GM12878 (cell line): ENCODE measurements at places on chromosomes 11 and 22. TPM values are rescaled to one million over a fixed set of nuclear protein-coding genes. Genes with fewer than 3 reads are reported as not detected.

- peak; percentile 4 for DNase-seq
- H3K36me3 ChIP-seq, result peaks cover 4% of the 10 kb centered on the region
- no peaks in the 10 kb centered on the region for H3K27me3 ChIP-seq
- H3K27ac ChIP-seq, result no peak overlapping the region; the same call in 1 of the 2 replicates
These were observed 51.4 kb upstream of the ACAT1 start for GRCh38 chr11:108069947-108070346.

GRCh38 chr11:6630632-6631291 lies 11.5 kb upstream of the TPP1 start:
- no peak overlapping the region for H3K4me3 ChIP-seq
- peaks cover 9% of the 10 kb centered on the region for H3K4me1 ChIP-seq
- no peaks in the 10 kb centered on the region for H3K27me3 ChIP-seq
- no peaks in the 10 kb centered on the region for H3K36me3 ChIP-seq
- H3K27ac ChIP-seq, result no peak overlapping the region

HORMAD2 gene
- not detected in 2 replicates for total RNA-seq

OTUB1 gene
- total RNA-seq, result 95.0 and 96.9 TPM in 2 replicates

NNMT gene
- total RNA-seq, result not detected in 2 replicates

DNA sequence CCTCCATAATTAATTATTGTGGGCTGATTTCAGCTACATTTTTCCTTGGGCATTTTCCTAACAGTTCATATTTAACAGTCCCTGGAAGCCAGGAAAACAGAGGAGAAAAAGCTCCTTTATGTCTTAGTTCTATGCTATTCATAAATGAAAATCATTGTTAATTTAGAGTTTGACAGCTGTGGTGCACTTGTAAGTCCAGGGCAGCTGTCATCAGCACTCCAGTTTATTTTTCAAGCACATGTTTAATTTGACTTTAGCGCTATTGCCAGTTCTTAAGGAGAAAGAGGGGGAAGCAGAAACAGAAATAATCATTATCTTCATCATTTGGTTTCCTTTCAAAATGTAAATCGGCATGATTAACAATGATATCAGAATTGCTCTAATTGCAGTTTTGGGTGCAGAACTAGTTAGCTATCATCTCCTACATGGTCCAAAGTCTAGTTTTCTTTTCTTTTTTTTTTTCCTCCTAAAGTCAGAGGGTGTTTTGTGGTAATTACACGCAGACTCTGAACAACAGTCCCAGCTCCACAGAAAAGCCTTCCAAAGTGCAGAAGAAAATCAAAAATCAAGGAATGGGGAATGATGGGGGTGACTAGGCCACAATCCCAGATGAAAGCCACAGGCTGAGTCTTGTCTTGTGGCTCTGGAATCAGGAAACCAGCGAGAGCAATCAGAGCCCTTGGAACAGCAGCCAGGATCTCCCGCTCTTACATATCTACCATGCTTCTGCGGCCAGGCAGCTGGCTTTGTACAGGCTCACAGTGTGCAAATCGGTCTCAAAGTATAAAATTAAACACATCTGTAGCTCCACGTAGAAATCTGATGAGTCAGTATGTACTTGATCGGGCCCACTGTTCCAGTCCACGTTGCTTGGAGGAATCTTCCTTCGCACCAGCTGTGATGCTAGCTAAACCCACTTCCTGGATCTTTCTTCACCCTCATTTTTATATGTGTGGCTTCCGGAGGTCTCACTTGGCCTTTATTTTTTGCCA lies 91.9 kb downstream of the SPON1 start:
- H3K4me3 ChIP-seq, result no peak overlapping the region
- no peak overlapping the region for H3K27ac ChIP-seq
- no peaks in the 10 kb centered on the region for H3K36me3 ChIP-seq
- no peaks in the 10 kb centered on the region for H3K27me3 ChIP-seq

DNA sequence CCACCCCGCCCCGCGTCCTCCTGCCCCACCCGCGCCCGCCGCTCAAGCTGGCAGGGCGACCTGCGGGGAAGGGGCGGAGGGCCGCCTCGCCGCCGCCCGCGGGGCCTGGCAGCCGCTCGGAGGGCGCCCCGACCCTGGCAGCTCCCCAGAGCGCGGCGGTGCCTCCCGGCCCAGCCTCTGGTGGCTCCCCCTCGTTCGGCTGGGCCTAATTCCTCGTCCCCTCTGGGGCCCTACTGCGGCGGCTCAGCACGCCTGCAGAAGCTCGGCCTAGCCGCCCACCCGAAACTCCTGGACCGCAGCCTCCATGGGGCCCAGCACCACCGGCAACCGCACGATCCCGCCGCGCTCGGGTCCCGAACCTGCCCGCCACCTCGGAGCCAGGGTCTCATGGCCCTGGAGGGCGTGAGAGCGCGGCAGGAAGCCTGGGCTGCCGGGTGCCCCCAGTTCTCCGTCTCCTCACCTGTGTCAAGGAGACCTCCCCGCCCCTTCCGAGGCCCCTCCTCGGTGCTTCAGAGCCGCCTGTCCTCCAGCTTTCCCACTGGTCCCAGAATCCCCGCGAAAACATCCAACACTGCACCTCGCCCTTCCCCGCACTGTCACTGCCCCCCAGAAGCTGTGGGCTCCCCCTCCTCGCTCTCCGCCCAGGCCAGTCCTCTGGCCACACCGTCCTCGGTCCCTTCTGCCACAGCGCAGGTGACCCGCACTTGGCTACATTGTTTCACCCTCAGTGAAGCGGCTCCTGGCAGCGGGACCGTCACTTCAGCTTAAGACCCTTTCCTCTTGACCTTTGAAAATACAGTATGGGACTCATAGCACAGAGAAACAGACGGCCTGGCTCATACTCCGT lies 613 bp upstream of the GSC2 start:
- H3K4me1 ChIP-seq, result no peaks in the 10 kb centered on the region
- H3K4me3 ChIP-seq, result no peak overlapping the region
- H3K27ac ChIP-seq, result no peak overlapping the region
- DNase-seq, result no peak

- H3K36me3 ChIP-seq, result no peaks in the 10 kb centered on the region
- H3K27me3 ChIP-seq, result peaks cover 6% of the 10 kb centered on the region
- no peak overlapping the region for H3K4me3 ChIP-seq
- no peaks in the 10 kb centered on the region for H3K4me1 ChIP-seq
These were observed 3.7 kb upstream of the SPON1 start for GRCh38 chr11:13958641-13959400.

DNA sequence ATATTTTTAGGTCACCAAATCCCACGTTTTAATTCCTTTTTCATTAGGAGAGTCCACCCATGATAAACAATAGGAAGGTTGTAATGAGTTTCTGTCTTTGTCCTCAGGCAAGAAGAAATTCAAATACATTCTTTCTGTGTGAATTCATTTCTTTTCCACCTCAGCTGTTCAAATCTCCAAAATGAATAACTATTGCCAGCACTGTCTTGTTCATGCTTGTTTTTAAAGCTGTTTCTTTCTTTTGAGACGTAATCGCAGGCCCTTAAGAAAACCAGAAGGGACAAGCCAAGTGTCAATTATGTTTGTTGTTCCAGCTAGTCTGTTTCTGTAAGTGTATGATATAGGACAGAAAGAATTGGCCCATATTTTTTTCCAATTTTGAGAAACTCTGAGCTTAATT lies 20.2 kb downstream of the MMP27 start:
- no peak for DNase-seq
- no peaks in the 10 kb centered on the region for H3K4me1 ChIP-seq
- no peaks in the 10 kb centered on the region for H3K27me3 ChIP-seq
- H3K36me3 ChIP-seq, result no peaks in the 10 kb centered on the region
- no peak overlapping the region for H3K27ac ChIP-seq

DNA sequence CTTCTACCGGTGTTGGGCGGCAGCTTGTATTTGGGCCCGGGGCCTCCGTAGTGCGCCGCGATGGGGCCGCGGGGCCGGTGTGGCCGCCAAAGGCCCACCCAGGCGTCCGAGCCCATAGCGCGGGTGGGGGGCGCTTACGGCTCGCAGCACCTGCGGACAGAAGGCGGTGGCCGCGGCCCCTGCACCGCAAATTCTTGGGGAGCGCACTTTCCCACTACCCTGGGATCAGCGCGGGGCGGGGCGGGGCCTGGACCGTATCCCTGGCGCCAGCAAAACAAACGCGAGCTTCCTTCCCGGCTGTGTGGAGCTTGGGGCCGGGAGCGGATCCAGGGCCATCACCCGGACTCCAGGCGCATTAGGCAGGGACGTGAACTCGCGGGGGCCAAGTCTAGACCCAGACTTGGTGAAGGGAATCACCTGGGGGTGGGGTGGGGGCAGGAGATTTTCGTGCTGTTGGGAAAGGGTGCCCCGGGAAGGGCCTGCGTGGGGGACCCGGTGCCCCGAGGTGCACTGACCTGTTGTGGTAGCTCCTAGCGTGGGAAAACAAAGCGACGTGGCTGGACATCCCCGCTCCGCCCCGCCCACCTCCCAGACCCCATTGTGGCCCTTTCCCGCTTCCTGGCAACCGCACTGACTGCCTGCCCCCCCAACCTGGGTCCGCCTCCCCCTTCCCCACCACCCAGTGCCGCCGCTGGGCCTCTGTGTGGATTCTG lies 2.3 kb upstream of the TYMP start:
- H3K4me1 ChIP-seq, result peaks cover 44% of the 10 kb centered on the region
- peak overlapping the region; percentile 100 for H3K27ac ChIP-seq
- H3K4me3 ChIP-seq, result peak overlapping the region; percentile 78
- DNase-seq, result no peak
- H3K27me3 ChIP-seq, result no peaks in the 10 kb centered on the region
- H3K36me3 ChIP-seq, result no peaks in the 10 kb centered on the region; the same call in 1 of the 2 replicates

GLYAT gene
- total RNA-seq, result 0.18 TPM in 1 of 2 replicates, not detected in the other

DNA sequence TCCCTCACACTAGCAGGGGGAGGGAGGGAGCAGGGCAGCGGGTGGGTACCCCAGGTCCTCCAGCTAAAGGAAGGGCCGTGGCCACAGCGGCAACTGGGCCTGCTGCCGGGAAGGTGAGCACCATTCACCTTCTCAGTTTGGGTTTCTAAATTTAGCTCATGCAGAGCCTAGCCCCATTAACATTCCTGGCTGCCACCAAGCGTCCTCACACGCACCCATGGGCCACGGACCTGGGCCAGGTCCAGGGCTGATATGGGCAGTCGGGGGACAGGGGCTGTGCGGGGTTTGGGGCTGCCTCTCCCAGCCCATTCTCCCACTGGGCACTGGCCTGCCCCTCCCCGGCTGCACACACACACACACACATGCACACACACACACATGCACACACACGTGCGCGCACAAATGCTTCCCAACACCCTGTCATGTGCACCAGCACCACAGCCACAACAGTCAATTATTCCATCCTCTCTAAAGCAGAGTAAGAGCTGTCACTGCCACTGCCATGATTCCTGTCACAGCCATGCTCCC lies 28.7 kb downstream of the SYT7 start:
- DNase-seq, result no peak
- peaks cover 6% of the 10 kb centered on the region for H3K27me3 ChIP-seq
- no peak overlapping the region for H3K27ac ChIP-seq
- H3K4me3 ChIP-seq, result no peak overlapping the region

- no peaks in the 10 kb centered on the region for H3K4me1 ChIP-seq
- no peaks in the 10 kb centered on the region for H3K36me3 ChIP-seq
These were observed 66.0 kb upstream of the KIRREL3 start for GRCh38 chr11:127066401-127067090.

DNA sequence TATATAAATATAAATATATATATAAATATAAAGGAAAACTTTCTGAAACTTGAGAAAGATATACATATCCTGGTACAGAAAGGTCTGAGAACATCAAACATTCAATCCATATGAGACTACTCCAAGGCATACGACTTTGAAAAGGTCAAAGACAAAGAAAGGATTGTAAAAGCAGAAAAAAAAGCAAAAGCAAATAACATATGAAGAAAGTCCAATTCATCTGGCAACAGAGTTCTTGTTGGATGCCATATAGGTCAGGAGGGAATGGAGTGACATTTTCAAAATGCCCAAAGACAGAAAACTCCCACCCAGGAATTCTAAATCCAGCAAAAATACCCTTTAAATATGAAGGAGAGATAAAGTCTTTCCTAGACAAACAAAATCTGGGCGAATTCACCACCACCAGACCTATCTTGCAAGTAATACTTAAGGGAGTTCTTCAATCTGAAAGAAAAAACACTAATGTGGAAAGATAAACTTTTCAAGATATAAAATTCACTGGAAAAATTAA lies 42.3 kb upstream of the MRPL17 start:
- DNase-seq, result no peak
- H3K27me3 ChIP-seq, result no peaks in the 10 kb centered on the region
- H3K36me3 ChIP-seq, result peaks cover 27% of the 10 kb centered on the region
- no peak overlapping the region for H3K4me3 ChIP-seq

DNA sequence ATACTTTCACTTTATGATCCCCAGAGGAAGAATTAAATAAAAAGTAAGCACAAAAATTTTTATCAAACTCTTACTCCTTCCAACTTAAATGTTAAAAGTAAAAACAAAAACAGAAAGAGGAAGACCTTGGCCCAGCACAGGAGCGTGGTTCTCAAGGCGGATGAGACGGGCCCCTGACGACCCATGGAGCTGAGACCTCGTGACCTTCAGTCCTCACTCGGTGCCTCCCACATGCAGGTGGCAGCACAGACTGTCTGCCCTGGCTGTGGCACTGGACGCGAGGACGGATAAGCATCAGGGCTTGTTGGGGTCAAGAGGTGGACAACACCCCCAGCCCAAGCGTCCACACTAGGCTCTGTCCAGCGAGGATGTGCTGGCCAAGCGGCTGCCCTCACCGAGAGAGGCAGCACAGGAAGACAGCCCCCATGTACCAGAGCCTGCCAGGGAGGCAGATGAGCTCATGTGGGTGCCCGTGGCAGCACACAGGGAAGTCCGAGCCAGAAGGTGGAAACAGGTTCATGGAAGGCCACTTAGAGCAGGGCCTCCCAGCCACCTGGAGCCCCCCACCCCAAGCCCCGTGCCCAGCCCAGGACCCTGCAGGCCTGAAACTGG lies 1389.8 kb downstream of the TBC1D22A start:
- no peaks in the 10 kb centered on the region for H3K27me3 ChIP-seq
- H3K27ac ChIP-seq, result no peak overlapping the region
- no peaks in the 10 kb centered on the region for H3K36me3 ChIP-seq
- DNase-seq, result no peak
- no peak overlapping the region for H3K4me3 ChIP-seq
- no peaks in the 10 kb centered on the region for H3K4me1 ChIP-seq

- peaks cover 13% of the 10 kb centered on the region for H3K4me1 ChIP-seq
- H3K27ac ChIP-seq, result no peak overlapping the region
- DNase-seq, result no peak
- no peak overlapping the region for H3K4me3 ChIP-seq
These were observed 192.5 kb downstream of the DDX10 start for GRCh38 chr11:108857382-108857781.

SIK2 gene
- 9.1 and 12.1 TPM in 2 replicates for total RNA-seq

DNA sequence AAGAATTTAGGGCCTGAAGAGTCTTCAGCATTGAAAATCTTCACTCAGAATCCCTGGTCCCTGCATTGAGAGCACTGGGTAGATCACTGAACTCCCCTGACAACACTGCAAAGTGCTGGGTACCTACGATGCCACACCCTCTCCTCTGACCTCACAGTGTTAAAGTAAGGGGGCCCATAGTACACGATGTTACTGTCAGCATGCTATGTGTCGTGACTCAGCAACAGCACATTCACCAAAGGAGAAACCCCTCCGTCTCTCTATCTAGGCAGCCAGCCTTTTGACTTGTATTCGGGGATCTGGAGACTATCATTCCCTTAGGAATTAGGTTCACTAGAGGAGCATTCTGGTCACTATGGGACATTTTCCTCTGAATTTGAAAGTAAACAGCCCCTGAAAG lies 67.4 kb upstream of the PITPNB start:
- H3K27ac ChIP-seq, result no peak overlapping the region
- H3K27me3 ChIP-seq, result no peaks in the 10 kb centered on the region
- H3K4me3 ChIP-seq, result no peak overlapping the region
